ENCODE measurements at places on chromosomes 3 and 15.

GRCh38 chr3:111072031-111072921 is 660 bp downstream of the NECTIN3 start:
- DNase-seq, result peak; percentile 19

DNA sequence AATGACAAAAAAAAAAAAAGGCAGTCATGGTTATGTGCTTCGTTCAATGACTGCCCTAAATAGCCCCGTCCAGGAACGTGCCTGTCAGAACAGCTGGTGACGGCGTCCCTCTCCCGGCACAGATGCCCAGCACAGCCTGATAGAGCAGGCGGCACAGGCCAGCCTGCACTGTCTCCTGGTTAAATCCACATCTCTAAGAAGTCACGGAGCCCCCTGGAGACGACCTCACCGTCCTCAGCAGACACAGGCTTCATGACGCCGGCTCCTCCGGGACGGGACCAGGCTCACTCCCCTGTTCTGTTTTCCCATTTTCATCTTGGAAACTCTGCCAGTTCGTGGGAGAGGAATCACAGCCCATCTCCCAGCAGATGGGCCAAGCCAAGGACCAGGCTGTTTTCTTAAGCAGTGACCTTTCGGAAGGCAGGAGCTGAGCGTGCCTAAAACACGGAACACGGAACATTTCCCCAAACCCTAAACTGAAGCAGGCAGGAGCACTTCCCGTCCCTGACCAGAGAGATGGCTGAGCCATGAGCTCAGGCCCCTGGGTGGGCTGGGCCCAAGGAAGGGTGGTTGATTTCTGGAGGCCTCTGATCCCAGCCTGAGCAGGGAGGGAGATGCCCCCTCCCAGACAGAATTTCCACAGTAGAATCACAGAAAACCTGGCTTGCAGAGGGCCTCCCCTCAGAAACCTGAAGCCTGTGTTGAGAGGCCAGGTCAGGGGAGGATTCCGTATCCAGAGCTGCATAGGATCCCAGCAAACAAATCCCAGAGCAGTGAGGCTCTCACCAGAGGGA is 35.9 kb downstream of the ADCY5 start:
- DNase-seq, result no peak

DNA sequence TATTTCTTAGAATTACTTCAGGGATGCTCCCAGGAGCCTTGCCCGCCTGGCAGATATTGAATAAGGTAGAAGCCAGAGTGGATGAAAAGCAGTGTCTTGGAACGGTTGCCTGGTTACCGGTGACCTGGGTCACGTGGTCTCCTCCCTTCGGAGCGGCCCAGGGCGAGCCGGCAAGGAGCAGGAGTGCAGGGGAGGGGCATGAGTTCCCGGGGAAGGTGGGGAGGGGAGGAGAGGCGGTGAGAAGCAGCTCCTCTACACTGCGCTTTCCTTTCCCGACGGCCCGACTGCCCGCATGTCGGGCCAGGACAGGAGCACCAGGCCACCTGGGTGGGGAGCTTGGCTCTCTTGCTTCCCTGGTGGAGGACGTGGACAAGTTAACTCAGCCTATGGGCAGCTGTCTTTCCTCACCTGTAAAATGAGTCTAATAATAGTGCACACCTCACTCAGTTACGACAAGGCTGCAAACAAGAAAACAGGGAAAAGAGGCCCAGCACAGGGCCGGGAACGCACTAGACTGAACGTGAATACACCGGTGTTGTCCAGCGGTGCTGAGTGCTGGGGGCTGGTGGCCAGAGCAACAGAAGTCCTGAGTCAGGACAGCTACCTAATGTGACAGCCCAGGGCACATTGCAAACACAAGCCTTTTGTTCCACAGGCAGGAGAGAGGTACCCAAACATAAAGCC is 198.3 kb downstream of the ADAMTS9 start:
- DNase-seq, result peak; percentile 73

GRCh38 chr15:43511012-43511885 is 6.2 kb upstream of the MAP1A start:
- no peak for DNase-seq

DNA sequence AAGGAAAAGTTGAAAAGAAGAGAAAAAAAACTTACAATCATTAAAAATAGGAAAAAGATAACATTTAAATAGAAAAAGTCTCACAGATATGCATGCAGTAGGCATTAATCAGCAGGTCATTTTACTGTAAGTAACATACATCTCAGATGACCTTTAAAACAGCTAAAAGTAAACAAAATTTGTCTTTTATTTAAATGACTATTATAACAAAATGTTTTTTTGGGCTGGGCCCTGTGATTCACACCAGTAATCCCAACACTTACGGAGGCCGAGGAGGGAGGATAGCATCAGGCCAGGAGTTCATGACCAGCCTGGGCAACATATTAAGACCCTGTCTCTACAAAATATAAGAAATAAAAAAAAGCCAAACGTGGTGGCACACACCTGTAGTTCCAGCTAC is 14.7 kb downstream of the IQGAP1 start:
- no peak for DNase-seq

DNA sequence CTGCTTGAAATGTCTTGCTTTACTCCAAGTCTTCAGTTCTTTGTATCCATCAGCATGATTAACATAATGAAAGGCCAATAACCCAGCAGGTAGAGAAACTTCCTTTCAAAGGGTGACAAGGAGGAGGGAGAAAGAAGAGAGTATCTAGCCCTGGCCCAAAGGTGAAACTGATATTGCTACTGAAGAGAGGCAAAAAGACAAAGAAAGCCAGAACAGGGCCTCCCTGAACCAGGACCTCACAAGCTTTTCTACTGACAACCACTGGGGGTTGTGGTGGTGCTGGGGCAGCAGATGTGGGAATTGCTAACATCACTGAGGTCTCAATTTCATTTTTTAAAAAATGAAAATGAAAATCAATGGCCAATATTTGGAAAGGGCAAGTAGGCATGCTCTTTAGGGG is 234.1 kb downstream of the RSL24D1 start:
- no peak for DNase-seq

DNA sequence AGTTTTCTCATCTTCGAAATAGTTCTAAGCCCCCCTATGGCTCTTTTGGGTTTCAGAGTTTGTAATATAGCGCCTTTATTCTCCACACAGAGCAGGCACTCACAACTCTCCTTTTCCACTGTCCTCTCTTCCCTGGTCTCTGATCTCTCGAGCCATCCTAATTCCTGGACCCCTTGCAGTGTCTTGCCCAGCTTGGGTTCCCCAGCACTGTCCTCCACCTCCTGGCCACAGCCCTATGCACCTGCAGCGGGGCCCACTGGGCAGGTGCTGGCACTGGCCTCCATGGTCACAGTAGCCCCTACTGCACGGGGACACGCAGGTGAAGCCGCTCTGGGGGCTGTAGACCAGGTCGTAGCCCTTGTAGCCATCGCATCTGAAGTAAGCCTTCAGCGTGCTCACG is 27.9 kb downstream of the MUC20 start:
- DNase-seq, result no peak

- DNase-seq, result no peak
Measured at GRCh38 chr3:20013396-20013795, 1.3 kb upstream of the PP2D1 start.

DNA sequence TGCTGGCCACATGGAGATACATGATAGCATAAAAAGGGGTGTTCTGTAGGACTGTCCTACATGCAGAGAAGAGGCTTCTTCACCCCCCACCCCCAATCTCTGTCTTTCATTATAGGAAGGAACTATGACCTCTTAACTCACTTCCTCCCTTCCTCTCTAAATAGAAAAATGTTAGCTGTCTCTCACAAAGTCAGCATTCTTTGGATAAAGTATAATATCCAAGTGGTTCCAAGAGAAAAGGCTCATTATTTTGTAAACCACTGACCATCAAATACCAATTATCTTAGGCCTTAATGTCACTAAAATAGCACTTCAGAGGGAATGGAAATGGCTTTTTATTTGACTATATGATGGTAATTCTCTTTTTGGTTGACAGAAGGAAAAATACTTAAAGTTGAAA is 95.3 kb upstream of the SLC2A2 start:
- DNase-seq, result no peak

GRCh38 chr3:115706311-115706829 is 83.1 kb downstream of the GAP43 start:
- DNase-seq, result no peak

DNA sequence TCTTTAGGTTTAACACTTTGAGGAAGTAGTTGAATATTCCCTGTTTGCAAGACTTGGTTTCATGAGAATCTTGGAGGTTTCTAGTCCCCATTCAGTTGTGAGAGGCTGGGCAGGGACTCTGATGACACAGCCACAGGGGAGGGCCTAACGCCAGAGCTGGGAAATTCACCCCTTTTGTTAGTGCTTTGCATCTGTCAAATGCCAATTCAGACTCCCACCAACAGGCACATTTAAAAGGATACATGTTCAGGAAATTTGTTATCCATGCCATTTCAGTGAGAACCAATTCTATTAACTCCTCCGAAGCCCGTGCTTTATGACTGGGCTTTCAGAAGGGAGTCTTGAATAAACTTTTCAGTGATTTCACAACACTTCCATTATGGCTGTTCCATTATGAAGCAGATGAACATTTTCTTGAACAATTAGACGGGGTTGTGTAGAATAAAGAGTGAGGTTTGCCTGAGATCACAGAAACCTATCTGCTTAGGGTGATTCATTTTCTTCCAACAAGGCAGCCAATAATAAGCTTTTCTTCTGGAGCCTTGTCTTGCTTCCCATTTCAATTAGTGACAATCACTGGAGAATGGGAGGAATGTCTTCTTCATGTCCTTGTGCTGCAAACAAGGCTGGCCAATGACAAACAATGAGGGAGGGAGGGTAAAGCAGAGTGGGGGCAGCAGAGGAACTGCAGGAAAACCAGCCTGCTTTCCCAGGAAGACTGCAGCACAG is 90.6 kb downstream of the SOX14 start:
- no peak for DNase-seq

DNA sequence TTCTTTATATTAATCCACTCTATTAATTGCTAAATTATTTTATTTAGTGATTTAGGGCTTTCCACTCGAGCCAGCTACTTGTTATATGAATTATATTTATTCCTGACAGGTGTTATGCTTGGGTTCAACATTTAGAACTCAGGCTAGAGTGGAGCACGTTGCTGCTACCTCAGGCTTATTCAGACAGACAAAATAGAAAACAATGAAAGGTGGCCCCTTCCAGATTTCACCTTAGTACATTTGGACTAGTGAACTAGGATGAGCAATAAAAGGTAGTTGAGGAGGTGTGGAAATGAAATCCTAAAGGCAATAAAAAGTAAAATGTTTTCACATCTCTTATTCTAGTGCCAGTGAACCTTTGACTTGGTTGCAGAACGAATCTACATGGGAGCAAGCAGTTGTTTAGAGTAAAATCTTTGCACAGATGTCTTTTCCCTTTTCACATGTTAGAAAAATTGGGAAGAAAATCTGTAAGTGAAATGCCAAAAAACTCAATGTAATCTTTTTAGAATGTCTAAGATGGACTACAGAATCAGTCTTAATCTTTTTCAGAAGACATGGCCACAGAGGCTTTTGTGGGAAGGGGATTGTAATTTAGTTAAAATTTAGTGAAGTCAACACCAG is 63.8 kb downstream of the AKAP13 start:
- no peak for DNase-seq

- peak; percentile 31 for DNase-seq
Measured at GRCh38 chr3:177197727-177198460, 612 bp upstream of the TBL1XR1 start.

GRCh38 chr15:58462973-58463663 is 31.3 kb downstream of the LIPC start:
- DNase-seq, result no peak

DNA sequence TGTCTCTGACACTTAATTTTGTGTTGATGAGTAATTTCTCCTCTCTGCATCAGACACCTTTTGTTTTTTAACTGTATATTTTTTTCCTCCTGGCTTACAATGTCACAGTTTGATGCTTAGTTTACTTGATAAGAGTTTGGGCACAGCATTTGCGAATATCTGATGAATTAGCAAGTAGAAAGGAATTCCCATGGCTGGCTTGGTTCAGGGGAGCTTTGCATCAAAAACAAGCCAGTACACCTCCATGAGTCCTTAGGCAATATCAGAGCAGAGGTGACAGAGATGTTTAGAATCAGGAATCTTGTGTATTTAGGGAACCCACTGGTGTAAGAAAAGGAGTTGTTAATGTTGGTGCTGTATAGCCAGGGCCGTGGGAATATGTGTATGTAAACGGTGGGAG is 9.3 kb downstream of the ARHGEF26 start:
- DNase-seq, result no peak

All from left renal pelvis (tissue), 4 donors.